ENCODE measurements at places on chromosomes 1 and 21.
A peak's percentile ranks its signal among the peaks of the same experiment; 100 is the strongest.

- DNase-seq, result peak; percentile 56
These were observed 37.3 kb downstream of the CAMK2N1 start for GRCh38 chr1:20448671-20449071.

DNA sequence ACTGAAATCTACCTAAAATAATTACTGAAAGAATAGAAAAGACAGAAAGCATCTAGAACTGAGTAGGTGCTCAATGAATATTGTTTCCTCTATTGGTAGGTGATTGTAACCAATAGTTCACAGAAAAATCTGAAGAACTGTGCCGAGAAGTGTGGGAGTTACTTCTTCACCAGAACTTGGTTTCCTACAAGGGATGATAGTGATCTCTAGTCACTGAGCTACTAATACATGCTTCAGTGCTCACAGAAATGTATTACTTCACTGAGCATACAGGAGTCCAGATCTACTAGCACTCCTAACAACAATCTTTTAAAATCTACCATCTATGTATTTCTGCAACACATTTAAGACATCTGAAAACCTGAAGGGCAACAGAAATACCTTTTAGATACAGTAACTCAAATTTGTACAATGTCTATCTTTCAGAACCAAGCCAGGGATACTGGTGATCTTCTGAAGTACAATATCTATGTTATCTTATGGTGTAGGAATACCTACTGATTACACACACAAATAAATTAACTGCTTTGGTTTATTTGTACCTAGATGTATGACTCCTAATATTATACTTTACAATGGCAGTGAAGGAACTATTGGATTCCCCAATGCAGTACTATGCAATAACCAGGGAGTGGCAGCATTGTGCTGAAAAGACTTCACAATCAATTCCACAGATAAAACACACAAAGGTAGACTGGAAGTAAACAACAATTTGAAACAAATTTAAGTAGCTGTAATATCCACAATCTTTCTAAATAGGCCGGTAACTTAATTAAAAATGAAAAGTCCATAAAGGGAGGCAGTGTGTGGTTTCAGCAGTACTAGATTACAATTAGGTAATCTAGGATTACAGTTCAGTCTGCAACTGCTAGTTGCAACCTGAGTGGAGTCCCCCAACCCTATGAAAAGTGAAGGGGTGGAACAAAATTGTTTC is 243.0 kb downstream of the SLC45A1 start:
- DNase-seq, result peak; percentile 83

DNA sequence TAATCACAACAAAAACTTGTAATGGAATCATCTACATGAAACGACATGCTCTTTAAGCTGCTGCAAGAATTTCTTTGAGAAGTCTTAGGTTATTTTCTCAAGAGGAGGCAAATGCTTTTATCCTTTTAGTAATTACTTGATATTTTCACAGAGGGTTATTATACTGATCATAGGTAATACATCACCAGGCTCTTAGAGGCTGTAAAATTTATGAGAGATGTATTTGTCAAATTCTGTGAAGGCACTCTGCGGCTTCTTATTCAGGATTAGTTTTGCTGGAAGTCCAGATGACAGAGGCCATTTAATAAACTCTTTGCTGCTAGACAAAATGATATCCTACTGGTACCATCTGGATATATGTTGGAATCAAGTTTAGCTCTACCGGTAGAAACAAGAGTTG is 624.3 kb upstream of the BRINP3 start:
- DNase-seq, result peak; percentile 66

GRCh38 chr1:91997607-91998195 is 32.1 kb upstream of the EPHX4 start:
- DNase-seq, result peak; percentile 55

GRCh38 chr1:183279835-183280234 is 93.8 kb downstream of the LAMC2 start:
- no peak for DNase-seq

- no peak for DNase-seq
These were observed 39.5 kb downstream of the EPHB2 start for GRCh38 chr1:22749919-22750684.

DNA sequence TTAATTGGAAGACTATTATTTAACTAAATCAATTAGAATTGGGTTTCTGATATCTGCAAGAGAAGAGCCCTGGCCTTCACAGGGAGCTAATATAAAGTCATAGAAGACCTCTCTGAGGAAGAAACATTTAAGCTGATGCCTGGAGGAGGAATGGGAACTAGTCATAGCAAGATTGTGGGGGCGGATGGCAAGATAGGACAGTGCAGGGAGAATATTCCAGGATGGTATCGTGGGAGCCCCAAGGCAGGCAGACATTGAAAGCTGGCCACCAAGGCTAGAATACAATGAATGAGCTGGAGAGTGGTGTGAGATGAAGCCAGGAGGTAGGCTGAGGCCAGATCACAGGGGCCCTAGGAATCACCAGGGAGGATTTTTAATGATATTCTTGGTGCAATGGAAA is 20.8 kb upstream of the MYSM1 start:
- no peak for DNase-seq

DNA sequence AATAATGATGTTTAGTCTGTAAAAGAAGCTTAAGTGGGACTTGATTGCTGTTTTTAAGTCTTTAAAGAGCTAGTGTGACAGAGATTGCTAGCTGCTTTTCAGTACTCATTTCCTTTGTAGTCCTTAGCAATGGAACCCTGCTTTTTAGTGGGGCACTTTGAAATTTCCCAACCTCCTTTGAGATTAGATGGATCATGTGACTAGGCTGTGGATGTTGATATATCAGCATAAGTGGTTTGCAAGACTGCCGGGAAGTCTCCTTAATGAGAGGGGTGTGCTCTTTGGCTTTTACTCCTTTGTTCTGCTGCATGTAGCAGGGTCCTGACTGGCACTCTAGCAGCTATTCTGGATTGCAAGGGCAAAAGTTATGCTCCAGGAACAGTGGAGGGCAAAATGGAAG is 11.2 kb upstream of the RCOR3 start:
- peak; percentile 34 for DNase-seq

- no peak for DNase-seq
These were observed 100.0 kb upstream of the EDEM3 start for GRCh38 chr1:184854496-184855140.

- no peak for DNase-seq
These were observed 121.0 kb upstream of the IRF2BP2 start for GRCh38 chr1:234730770-234731568.

- no peak for DNase-seq
These were observed 15.8 kb upstream of the TBCE start for GRCh38 chr1:235351441-235351840.

- no peak for DNase-seq
These were observed 54.6 kb downstream of the CASQ2 start for GRCh38 chr1:115713906-115714305.

DNA sequence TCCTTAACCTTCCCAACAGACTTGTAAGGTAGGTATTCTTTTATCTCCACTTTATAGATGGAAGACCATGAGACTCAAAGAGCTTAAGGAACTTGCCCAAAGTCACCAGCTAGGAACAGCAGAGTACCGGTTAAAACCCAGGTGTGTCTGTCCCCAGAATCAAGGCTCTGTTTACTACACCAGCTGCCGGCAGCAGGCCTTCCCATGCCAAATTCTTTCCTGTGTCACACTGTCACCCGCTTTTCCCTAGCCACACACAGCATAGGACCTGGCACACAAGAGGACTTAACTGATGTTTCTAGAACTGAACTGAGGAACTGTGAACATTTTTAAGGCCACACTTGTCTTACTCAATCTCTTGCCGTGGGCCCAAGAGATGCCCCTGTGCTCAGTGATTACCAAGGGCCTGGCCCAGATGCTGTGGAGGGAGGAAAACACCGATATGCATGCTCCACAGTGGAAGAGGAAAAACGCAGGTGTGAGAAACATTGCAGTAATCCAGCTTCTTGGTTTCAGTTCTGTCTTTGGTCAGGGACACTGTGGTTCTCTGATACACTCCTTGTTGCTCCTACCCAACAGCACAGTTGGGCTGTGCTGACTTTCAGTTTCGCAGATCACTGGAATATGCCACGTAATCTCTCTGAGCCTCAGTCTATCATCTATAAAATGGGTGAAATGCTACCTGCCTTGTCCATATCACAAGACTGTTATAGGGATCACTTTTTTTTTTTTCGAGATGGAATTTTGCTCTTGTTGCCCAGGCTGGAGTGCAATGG is 13.9 kb upstream of the LY9 start:
- DNase-seq, result no peak

GRCh38 chr1:161164901-161165610 is 1.2 kb upstream of the PPOX start:
- DNase-seq, result no peak

GRCh38 chr1:181159451-181160140 is 71.1 kb downstream of the IER5 start:
- DNase-seq, result no peak

GRCh38 chr1:215141460-215141859 is 58.9 kb downstream of the KCNK2 start:
- DNase-seq, result no peak

DNA sequence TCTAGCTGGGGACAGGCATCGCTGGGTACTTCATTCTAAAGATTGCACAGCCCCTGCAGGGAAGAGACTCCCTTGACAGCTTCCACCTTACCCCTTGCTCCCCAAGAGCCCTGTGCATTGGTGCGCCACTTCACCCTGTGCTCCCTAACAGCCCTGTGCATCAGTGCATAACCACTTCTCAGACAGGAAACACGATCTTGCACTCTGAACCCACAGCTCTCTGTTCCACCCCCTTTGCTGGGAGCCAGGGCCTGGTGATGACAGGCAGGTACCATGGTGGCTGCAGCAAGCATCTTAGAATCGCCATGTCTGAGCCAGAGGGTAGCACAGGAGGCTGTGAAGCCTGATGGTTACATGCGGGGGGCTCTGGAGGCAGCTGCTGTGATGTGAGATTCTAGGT is 5.0 kb downstream of the ALPL start:
- DNase-seq, result no peak

DNA sequence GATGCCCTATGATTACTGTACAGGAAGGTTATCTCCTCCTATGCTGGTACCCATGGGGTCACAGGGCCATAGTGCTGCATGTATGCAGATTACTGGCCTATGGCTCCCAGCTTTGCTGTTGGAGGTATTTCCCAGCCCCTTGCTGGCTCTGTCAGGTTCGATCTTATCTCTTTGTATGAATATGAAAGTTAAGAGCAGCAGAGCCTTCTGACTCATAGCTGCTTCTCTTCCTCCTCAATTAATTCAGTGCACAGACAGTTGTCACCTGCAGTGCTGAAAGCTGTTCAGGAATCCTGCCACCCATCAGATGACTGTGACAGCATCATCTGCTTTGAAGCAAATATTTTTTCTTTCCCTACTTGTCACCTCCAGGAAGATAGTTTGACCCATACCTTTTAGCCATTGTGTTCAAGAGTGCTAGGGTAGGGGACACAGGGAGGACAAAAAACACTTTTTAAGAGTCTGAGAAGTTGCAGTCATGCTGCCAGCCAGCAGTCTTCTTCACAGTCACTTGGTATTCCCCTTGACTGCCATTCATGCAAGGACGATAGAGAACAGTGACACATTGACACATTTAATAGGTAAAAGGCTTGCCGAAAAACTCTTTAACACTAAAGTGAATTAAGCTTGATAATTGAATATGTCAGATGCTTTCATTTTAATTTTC is 73.1 kb downstream of the KIF1B start:
- DNase-seq, result no peak

DNA sequence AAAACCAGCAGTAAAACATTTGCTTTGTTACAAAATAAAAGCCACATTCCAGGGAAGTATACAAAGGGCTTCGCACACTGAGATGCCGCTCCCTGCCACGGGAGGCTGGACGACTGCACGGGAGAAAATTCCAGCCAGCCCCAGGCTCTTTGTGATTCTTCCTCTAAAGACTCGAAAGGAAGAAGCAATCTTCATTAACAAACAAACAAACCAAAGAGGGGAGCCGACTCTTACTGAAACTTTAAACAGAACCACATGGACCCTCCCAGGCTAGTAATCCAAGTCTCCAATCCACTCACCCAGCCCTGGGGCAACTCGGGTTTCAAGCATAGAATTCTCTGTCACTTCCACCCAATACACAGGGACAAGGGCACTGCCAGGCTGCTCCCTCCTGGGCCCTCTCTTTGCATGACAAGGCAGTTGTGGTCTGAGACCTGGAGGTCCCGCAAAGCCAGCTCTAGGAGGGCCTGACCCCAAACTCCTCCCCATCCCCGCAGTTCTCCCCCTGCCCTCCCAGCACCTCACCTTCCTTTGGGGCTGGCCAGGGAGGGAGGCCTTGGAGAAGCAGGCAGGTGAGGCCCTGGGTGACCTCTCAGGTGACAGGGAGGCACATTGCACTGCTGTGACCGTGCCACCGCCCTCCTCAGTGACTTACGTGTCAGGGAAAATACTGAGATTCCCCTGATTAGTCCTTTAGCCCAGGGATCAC is 26.6 kb upstream of the COL18A1 start:
- DNase-seq, result no peak

DNA sequence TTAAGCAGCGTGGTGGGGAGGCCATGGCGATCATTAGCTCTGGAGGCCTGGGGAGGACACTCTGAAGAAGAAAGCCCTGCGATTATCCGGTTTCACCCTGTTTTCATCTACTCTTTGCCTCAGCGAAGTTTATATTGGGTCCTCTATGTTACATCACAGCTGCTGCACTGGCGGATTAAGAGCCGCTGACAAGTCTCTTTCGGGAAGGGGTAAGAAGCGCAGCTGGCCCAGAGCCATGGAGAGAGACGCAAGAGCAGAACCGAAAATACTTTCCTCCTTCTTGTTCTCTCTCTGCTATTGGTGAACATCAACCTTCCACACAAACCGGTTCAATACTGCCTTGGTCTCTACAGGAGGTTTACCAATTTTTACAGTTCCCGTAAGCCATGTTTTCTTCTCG is 291.5 kb downstream of the FAM72C start:
- peak; percentile 10 for DNase-seq

DNA sequence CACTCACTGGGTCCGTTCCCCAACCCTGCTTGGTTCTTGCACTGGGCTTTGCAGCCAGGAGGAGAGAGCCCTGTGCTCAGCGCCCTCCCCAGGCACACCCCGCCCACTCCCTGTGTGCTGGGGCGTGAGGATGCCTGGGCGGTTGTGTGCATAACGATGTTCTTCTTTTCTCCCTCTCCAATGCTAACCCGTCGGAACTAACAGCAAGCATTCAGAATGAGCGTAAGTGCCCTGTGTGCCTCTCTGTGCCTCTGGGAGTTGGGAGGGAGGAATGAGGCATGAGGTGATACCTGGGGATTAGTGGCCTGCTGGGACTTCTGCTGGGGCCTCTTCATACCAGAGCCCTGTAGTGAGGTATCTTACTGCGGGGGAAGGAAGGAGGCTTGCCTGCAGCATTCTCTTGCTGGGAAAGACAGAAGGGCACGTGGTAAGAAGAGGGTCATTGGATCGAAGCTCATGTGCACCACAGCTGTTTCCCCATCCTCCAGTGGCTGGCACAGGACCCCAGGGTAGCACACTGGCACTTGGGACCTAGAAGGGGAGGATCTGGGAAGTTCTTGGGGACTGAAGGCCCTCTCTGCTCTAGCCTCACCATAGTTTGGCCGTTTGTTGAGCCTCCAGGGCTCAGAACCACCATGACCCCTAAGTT is 79.8 kb downstream of the NFASC start:
- peak; percentile 42 for DNase-seq

GRCh38 chr1:232969799-232970198 is 19.4 kb downstream of the NTPCR start:
- DNase-seq, result no peak

Measured in NCI-H82 (cell line).